ENCODE measurements at places on chromosomes 12 and 14.

GRCh38 chr12:108600702-108601007 is 2.8 kb upstream of the TMEM119 start:
- DNase-seq: no peak

DNA sequence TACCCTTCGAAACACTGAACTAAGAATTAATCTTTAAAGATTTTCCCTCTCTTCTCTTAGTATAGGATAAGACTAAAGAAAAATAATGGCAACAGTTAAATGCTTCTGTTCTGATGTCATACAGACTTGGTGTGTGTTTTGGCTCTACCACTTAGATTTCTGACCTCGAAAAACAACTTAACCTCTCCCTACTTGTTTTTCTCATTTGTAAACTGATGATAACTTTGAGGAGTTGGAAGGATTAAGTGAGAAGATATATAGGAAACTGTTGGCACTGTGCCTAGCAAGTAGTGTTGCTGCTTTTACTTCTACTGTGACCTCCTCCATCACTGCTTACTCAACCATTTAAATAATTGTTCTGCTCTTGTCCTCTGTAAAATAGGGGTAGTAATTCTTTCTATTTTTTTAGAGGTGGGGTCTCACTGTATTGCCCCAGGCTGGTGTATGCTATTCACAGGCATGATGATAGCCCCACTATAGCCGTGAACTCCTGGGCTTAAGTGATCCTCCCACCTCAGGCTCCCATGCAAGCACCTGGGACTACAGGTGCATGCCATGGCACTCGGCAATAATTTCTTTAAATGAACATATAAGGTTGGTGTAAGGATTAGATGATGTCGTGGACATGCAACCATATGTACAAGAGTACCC is 22.4 kb downstream of the PALS1 start:
- no peak for DNase-seq

- no peak for DNase-seq
These were observed 38.4 kb downstream of the ZFHX2 start for GRCh38 chr14:23513005-23513817.

GRCh38 chr14:41766772-41767171 is 160.1 kb downstream of the LRFN5 start:
- no peak for DNase-seq

DNA sequence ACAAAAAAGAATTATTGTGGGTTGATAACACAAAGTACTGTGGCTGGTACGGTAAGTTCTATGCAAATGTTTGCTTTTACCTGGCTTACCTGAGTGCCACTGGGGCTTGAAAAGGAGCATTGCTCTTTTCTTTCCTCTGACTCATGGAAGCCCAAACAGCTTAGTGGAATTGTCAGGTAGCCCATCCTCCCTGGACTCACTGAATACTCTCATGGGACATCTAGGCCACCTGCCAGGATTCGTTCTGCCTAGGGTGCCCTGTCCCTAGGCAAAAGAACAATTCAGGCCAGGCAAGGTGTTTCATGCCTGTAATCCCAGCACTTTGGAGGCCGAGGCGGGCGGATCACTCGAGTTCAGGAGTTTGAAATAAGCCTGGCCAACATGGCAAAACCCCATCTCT is 22.5 kb upstream of the YAF2 start:
- DNase-seq: no peak

- DNase-seq: no peak
These were observed 18.9 kb upstream of the CARMIL3 start for GRCh38 chr14:24032727-24033418.

DNA sequence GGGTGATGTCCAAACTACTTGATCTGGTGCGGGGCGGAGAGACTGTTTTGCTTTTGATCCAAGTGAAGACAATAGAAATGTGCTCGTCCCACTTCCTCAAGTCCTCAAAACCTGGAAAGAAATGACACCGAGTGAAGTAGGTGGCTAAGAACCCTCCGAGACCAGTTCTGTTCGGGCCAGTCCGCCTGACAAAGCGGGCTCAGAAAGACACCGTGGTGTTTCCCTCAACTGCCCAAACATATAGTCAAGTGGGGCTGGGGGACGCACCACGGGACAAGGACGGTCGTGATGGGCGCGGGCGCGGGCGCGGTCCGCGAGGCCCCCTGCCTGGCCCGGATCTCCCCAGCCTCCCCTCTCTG is 1.6 kb downstream of the PHLDA1 start:
- peak; percentile 27 for DNase-seq

DNA sequence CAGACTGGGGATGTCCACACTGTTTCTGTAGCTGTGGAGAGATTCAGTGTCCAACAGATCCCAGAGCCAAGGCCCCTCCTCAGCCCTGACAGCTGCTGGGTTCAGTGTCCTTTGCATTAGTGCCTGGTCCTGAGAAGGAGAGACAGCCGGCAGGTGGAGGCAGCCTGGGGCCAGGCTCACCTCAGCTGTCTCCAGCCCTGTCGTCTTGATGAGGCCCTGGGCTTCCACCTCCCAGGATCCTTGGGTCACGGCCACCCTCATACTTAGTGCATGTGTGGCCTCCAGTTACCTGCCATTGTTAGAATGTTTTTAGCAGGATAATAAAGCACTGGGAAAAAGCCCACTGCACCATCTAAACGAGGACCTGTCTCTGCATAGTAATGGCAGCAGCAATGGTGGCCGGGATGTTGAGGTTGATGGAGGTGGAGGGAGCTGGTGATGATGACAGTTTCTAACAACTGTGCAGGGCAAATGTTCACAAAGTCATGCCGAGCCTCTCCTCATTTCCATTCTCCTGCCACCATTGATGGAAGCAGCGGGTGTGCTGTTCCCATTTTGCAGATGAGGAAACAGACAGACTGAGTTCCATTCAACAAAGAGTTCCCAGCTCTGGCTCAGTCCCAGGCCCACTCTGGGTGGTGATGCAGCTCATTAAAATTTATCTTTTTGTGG is 17.7 kb downstream of the ASB2 start:
- no peak for DNase-seq

Data from activated naive CD4-positive, alpha-beta T cell treated with Interleukin-2 at 50 U/mL for 16 hours (primary cell).